ENCODE measurements at places on chromosomes 4 and X.

DNA sequence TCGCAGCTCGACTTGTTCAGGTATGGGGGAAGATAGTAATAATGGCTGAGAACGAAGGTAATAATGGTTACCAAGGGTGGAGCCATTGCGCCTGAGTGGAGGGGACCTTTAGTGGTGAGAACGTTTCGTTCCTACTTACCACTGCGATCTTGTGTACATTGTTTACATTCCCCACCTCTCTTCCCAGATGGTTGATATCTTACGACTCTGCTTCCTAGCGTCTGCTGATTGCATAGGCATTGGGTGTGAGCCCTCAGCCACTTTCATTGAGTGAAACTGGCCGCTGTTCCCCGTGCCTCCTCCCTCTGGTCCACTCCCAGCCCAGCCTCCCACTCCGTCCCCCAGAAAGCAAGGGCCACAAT is 850 bp downstream of the IGBP1 start:
- no peak for DNase-seq

DNA sequence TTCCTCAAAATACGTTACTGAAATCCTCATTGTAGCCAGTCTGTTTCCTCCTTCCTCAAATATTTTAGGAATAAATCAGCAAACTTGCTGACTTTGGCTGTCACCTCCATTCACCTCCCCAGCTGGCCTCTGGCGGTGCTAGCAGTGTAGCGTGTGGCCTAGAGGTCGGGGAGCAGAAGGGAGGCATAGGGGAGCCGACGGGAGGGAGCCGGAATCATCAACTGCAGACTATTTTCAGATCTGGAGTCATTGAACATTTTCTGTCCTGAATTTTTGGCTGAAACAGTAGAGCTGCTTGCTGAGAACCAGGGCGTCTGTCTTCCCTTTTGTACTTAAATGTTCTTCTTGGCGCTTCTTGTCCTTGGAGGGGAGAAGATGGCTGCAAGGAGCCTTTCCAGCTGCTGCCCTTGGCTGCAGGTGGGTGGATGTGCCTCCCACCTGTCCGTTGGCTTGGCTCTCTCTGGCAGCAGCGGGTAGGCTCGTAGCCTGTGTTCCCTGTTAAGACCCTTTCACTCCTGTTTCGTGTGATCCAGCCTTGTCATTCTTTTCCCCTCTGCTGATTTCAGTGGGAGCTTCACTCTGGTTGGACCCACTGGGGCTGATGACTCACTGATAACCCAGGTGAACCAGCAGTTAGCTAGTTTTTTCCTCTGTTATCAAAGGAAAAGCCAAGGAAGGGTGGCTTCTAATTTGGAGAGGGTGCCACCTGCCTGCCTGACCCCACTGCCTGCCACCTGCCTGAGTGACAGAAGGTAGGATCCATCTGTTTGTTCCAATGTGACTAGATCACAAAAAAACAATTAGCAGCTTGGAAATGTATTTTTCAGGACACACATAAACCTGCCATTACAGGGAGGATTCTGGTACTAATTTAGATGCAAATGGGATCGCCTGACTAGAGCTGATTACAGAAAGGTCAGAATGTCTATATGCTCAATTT is 135.9 kb downstream of the GATB start:
- no peak for DNase-seq

DNA sequence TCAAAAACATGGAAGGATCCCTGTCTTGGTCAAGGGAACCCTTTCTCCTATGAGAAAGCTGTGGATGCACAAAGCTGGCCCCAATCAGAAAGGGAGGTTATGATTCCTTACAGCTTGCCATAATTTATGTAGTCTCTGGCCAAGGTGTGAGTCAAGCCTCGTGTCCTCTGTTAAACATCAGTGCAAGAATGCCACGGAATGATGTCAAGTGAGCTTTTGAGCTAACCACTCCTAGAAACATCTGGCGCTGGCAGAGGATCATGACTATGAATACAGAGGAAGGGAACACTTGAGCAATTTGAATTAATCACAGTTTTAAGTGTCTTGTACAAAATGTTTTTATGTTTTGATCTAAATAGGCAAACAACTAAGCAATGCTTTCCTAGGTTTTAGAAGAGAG is 51.5 kb upstream of the RAP2C start:
- no peak for DNase-seq

- no peak for DNase-seq
Measured at GRCh38 chrX:47992095-47992380, 11.8 kb downstream of the ZNF182 start.

GRCh38 chr4:5365071-5366008 is 314.1 kb downstream of the STK32B start:
- DNase-seq = peak; percentile 87

DNA sequence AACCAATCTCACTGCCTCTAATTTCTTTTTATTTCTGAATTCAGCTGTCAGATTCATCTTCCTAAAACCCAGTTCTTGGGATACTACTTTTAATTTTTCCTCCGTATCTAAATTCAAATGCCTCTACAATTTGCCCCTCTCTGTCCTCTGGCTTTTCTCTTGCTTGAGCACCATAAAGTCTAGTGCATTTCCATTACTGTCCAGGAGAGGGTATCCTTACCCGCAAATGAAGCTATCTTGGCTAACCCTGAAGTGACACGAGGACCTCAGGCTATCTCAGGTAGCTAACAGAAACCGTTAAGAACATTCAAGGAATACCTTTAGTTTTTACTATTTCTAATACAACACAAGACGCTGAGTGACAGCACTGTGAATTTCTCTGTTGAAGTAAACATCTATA is 49.4 kb upstream of the PRR32 start:
- DNase-seq = no peak

DNA sequence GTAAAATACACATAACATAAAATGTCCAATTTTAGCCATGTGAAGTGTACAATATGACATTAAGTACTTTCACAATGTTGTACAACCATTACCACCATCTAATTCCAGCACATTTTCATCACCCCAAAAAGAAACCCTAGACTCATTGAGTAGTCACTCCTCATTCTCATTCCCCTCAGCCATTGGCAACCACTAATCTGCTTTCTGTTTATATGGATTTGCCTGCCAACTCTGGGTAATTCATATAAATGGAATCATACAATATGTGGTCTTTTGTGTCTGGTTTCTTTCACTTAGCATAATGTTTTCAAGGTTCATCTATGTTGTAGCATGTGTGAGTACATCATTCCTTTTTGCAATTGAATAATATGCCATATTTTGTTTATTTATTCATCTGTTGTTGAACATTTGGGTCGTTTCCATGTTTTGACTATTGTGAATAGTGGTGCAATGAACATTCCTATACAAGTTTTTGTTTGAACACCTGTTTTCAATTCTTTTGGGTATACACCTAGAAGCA is 43.0 kb downstream of the EIF2S3 start:
- no peak for DNase-seq

DNA sequence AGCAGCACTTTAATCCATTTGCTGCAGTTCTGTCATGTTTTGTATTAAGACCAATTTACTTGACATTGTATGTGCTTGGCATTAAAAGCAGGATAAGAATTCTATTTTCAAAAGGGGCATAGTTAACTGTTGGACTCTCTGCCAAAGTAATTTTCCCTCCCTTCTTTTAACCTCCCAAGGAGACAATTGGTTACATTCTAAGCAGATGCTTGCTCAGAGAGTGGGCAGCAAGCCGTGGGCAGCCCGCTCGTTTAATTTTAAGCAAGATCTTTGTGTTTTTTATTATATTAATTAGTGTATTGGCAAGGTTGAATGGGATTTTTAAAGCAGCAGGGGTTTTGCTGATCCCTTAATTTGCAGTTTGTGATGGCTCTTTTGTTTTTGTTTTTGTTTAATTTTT is 37.1 kb upstream of the KLHL8 start:
- no peak for DNase-seq

GRCh38 chr4:66091786-66092185 is 421.5 kb upstream of the EPHA5 start:
- no peak for DNase-seq

DNA sequence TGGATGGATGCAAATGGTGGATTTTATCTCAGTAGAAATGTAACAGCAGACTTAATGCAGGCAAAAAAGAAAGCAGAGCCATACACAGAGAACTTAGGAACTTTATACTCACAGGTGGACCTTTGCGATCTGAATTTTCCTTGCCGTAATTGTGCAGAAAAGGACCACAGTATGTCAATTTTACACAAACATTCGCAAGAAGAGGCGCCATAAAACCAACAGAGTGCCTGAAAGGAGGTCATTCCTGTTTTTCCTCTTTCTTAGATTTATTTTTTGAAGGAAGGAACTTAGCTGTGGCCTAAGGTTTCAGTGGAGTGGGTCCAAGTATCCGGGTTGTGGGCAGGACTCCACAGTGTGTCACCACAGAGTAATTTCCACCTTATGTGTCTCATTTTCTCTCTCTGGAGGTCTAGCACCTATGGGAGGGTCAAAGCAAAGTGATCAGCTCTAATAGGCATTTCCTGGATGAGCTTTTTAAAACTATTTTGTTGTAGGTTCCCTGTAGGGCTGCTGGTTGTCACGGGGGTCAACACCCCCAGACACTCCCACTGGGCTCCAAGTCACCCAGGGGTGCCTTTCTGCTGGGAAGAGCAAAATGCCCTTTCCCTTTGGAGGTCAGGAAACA is 24.7 kb upstream of the PBDC1 start:
- DNase-seq = peak; percentile 28

DNA sequence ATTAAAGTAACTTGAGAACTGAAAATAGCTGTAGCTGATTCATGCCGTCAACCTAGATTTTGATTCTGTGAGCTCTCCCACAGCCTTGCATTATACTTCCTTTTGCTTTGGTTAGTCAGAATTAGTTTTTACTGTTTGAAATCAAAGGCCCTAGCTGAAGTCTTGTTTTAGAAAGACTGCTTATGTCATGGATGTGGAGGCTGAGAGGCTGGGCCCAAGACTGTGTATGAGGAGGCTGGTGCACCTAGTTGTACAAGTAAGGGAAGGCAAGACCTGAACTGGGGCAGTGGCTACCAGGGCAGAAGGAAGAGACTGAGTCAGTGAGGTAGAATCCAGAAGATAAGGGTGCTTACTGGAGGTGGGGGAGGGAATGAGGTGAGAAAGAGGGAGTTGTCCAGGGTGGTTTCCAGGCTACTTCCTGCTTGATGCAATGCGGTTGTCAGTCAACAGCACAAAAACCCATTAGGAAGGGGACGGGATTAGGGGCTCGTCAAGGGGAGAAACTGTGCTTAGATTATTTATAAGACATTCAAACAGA is 76.2 kb upstream of the PAGE3 start:
- no peak for DNase-seq

GRCh38 chr4:8911316-8912088 is 39.9 kb upstream of the HMX1 start:
- DNase-seq = peak; percentile 20

- no peak for DNase-seq
Measured at GRCh38 chr4:122329876-122330565, 48.8 kb upstream of the ADAD1 start.

- no peak for DNase-seq
Measured at GRCh38 chr4:102218656-102219055, 126.6 kb downstream of the SLC39A8 start.

- DNase-seq = no peak
Measured at GRCh38 chrX:132271311-132271778, 52.1 kb upstream of the RAP2C start.

DNA sequence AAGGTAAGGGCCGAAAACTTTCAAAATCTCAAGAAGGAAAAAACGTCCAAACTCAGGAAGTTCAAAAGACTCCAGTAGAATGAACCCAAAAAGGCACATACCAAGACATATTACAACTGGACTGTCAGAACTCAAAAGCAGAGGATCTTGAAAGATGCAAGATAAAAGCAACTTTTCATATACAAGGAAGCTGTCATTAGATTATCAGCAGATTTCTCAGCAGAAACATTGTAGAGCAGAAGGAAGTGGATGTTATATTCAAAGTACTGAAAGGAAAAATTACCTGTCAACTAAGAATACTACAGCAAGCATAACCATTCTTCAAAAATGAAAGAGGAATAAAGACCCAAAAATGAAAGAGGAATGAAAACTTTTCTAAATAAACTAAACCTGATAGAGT is 224.9 kb downstream of the FAT4 start:
- DNase-seq = no peak

DNA sequence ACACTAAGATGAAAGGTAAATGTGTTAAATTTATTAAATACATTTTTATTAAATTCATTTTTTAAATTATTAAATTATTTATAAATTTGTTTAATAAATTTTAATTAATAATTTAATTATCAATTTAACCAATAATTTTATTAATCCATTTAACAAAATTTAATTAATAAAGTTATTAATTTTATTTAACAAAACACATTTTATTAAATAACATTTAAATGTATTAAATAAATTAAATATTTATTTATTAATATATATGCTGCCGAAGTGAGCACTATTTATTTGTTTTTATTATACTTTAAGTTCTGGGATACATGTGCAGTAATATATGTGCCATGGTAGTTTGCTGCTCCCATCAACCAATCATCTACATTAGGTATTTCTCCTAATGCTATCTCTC is 719.5 kb downstream of the TRIML1 start:
- no peak for DNase-seq

DNA sequence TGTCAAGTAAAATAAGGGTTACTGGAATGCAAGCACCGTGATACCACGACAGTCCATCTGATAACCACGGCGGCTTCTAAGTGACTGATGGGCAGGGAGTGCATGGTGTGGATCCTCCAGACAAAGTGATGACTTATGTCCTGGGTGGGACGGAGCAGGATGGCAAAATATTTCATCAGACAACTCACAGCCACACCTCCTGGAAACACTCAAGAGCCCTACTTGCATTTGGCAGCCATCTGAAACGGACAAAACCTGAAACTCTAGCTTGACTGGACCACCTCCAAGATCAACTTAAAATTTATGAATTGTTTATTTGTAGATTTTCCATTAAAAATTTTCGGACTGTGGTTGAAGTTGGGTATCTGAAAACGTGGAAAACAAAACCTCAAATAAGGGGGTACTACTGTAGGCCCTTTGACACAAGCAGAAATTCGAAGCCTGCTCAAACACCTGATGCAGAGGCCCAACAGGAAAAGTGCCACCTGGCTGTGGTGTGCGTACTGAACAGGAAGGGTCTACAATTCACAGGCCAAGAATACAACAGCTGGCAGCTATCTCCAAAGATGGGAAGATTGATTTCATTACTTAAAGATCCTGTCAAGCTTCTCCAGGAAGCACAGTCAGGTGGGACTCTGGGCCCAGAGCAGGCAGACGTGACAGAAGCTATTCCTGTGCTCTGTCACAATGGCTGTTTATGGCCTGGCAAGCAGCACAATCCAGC is 26.0 kb downstream of the LRIT3 start:
- no peak for DNase-seq

DNA sequence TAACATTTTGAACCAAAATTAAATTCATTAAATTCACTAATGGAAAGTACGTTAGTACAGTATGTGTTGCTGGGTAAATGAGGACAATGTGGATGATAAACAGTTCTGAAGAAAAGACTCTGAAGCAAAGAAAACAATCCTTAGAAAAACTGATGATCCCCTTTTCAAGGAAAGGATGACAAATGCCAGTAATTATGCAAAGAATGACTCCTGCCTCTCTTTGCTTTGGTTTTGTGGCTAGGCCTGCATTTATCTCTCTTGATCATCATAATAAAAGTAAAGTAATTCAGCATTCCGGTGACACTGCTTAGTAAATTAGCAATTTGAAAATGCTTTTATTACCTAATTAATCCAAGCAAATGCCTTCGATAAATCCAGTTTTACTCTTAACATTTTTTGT is 652.2 kb upstream of the DIPK2B start:
- DNase-seq = no peak

- no peak for DNase-seq
Measured at GRCh38 chr4:170687751-170688150, 598.0 kb upstream of the AADAT start.
